ENCODE measurements at places on chromosomes 13 and 19.

- ATAC-seq, result no peak
These were observed 54.5 kb downstream of the CDADC1 start for GRCh38 chr13:49302222-49302621.

GRCh38 chr19:15669891-15670290, 3.0 kb upstream of the CYP4F12 start:
- no peak for ATAC-seq

DNA sequence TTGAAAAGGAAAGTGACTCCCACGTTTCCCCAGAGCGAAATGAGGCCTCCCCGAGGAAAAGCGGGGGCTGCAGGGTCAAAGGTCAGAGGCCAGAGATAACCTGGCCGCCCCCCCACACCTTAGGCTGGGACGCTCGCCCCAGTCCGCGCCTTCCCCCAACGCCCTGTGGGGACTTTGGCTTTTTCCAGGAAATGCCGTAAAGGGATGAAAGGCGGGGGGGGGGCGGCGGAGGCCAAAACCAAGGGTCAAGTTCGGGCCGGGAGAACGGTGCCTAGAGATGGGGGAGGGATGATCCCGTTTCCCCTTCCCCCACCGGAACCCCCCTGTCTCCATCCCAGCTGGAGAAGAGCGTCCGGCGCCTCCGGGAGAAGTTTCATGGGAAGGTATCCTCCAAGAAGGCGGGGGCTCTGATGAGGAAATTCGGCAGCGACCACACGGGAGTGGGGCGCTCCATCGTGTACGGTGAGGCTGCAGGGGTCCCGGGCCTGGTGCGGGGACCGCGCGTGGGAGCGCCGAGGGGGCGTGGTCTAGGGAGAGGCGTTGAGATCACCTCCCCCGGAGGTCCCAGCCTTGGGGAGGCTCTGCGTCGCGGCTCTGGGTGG, 575 bp downstream of the SHFL start:
- peak; percentile 39 for ATAC-seq

DNA sequence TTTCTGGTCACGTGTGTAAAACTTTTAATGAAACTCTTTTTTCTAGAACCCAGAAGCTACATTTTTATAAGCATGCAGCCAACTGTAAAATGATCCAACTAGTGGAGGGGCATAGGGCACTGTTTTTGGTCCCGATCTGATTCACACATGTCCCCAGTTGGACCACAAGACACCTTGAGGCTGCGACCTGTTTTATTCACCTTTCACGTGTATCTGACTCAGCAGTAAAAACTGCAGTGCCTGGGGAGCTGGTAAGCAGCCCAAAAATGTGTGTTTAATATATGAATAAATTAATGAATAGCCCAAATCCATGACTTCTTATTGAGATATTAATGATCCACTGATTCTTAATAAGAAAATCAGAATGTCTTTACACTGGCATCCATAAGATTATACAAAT, 140.4 kb downstream of the COL4A1 start:
- ATAC-seq, result no peak

- ATAC-seq, result no peak
These were observed 11.3 kb upstream of the CRYL1 start for GRCh38 chr13:20536992-20537391.

GRCh38 chr19:40312533-40312932, 27.4 kb upstream of the AKT2 start:
- ATAC-seq, result no peak

DNA sequence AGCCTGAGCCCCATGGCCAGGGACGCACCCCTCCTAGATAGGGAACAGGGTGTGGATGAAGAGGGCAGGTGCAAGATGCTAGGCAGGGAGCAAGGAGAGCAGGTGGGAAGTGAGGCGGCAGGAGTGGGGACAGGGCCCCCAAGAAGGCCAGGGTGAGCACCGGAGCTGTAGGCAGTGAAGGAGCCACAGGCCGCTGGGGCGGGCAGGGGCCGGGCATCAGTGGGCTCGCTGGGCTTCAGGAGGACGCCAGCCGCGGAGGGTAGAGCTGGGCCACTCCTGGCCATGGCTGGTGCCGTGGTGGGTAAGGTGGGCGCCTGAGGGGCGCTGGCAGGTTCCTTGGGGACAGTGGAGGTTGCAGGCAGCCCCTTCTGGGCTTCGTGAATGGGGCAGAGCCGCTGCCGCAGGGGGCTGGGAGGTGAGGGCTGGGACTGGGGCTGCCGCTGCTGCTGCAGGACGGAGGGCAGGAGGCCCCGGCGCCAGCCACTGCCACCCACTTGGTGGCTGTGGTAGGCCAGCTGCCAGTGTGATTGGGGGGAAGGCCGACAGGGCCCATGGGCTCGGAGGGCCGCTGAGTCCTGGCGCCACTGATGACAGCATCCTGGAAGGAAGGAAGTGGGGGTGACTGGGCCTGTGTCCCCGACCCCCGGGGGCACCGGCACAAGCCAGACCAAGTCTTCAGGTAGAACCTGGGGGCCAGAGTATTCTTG, 2.1 kb downstream of the NKPD1 start:
- ATAC-seq, result no peak

DNA sequence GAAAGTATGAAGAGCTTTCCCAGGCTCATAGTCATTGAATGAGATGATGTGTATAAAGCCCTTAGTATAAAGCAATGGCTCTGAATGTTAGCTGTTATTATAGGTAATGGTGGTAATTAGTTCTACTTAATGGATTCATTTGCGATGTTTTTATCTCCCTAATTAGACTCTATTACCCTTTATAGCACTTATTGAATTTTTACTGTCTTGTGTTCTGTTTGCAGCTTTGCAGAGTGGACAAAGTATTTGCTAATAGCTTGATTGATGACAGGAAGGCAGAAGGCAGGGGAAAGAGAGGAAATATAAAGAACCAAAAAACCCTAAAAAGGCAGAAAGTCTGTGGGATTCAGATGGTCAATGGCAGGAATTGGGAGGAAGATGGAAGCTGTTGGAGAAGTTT, 524.4 kb upstream of the SPRY2 start:
- ATAC-seq, result no peak
